ENCODE measurements at places on chromosomes 7 and 10. TPM values are rescaled to one million over a fixed set of nuclear protein-coding genes. Genes with fewer than 3 reads are reported as not detected.

WDR11 gene
- total RNA-seq = 21.9 TPM

GPER1 gene
- 29.8 TPM for total RNA-seq

SHOC2 gene
- total RNA-seq = 20.3 TPM

CALHM1 gene
- not detected for total RNA-seq

AZGP1 gene
- 2,337 TPM for total RNA-seq

DNA sequence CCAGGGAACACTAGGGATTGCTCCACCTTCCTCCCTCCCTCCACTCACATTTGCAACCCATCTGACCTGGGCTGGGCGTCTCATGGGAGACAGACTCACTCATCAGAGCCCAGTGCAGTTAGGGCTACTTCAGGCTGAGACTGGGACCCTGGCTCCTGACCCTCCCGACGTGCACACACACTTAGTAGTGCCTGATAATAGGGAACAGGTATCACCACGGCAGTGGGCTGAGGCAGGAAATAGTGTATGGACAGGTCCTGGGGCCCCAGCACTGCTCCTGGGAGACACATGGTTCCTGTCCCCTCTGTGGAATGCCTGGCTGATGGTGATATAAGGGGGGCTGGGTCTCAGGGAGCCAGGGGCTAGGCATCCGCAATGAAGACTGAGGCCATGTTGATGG is 14.3 kb downstream of the AQP1 start:
- DNase-seq = peak; percentile 33

DNA sequence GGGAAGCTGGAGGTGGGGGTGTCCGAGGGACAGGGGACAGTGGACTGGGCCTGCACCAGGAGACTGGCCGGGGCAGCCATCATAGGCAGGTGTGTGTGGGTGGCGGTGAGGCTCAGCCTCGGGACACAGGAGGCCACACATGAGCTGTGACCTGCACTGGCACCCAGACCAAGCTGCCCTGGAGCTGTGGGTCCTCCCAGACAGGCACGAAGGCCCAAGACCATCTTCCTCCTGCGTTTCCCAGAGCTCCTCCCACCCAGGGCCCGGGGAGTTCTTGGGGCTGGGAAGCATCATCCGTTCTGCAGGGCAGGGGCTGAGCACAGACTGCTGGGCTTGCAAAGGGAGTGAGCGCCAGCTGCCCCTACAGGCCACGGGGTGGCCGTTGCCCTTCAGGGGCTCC is 87.4 kb downstream of the PDGFA start:
- no peak for DNase-seq
